ENCODE measurements at places on chromosomes 7 and 10.

DNA sequence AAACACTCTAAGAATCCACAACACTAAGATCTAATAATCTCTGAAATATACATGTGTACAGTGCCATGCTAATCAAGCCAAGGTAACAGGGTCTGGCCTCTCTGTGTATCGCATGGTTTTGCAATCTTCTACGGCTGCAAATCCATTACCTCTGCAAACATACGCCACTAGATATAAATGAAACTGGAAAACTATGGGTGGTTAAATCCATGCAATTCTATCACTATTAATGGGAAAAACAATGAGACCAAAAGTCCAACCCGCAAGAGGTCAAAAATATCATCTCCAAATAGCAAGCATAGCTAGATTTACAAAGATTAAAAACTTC, 23.0 kb downstream of the SGCE start:
- no peak for DNase-seq

DNA sequence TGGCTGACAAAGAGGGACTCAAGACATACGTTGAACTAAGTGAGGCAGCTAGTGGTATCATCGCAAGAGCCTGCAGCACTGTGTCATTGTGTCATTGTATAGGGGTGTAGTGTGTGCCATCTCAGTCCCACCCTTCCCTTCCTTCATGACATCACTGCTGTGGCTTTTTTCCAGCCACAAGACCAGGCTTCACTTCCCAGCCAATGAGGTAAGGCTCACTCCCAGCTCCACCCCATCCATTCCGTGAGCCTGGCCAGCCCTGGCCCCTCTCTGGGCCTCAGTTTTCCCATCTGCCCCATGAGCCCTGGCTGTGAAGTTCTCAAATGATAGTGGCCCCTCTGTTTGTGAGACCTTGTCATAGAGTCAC, 134.3 kb upstream of the ZMIZ1 start:
- DNase-seq, result no peak

DNA sequence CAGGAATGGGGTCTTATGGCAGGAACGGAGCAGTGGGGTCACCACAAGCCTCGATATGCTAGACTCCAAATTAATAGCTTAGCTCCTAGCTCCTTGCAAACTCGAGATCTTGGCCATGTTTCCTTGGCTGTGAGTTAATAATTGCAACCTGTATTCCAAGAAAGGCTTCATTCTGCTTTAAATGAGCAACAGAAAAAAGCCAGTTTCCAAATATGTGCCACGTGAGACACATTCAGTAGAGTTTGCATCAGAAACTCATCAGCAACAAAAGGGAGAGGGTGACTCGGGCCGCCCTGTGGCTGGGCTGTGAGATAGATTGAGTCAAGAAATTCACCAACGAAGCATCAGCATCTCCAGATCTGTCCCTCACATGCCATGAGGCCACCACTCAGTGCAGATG, 112.0 kb downstream of the NPTX2 start:
- DNase-seq, result no peak

GRCh38 chr7:81234896-81235295, 316.0 kb upstream of the SEMA3C start:
- no peak for DNase-seq

DNA sequence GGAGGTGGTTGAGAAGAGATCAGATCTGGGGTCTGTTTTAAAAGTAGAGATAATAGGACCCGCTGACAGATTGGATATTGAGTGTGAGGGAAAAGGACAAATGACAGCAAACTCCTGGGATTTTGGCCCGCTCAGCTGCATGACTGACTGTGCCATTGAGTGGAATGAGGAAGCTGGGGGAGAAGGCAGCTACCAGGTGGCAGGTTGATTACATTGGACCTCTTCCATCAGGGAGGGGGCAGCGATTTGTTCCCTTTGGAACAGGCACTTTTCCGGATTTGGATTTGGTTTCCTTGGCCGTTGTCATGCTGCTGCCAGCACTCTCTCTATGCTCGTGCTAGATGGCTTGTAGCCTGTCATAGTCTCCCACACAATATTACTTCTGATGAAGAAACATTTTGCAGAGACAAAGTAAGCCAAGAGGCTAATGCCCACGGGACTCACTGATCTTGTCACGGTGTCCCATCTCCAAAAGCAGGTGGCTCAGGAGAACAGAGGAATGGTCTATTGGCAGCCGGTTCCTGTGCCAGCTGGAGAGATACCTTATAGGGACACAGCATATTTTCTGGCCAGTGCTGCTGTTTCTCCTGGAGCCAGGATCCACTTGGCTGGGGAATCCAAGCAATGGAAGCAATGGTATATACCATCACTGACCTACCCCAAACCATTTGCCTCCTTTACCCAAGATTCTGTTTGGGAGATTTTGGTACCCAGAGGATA, 69.1 kb upstream of the WAC start:
- DNase-seq, result no peak

DNA sequence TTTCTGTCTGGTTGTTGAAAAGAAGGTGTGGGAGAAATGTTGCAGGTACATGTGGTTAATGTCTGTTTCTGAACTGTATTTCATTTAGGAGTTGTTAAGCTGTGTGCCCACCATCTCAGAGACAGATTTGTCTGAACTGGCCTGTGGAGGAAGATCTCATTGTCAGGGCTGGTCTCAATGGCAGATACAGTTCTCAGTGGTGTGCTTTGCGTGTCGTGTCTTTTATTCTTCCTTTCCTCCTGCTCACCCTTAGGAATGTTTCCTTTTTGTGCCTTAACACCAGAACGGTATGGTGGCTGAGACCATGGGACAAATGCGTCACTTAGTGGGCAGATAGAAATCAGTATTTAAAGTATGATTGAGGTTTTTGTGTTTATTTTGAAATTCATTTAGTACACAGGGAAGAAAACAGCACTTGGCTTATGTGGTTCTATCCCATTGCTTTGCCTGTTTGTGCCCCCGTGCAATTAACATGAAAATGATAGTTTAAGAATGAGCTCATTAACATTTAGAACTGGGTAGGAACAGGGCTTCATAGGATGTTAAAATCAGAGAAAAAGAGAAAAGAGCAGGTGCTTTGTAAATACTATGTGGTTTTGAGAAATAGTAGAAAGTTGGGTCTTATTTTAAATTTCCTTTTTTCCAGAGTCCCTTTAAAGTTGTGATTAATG, 112.6 kb downstream of the AUTS2 start:
- DNase-seq, result no peak

GRCh38 chr10:67802767-67803538, 35.0 kb downstream of the DNAJC12 start:
- DNase-seq, result no peak

GRCh38 chr10:129755158-129755591, 208.9 kb downstream of the EBF3 start:
- DNase-seq, result no peak

- no peak for DNase-seq
Measured at GRCh38 chr7:98056580-98056979, 50.1 kb upstream of the LMTK2 start.

GRCh38 chr10:78258323-78259030, 224.8 kb downstream of the RPS24 start:
- DNase-seq, result no peak

GRCh38 chr7:16660702-16661464, 14.9 kb downstream of the BZW2 start:
- no peak for DNase-seq

DNA sequence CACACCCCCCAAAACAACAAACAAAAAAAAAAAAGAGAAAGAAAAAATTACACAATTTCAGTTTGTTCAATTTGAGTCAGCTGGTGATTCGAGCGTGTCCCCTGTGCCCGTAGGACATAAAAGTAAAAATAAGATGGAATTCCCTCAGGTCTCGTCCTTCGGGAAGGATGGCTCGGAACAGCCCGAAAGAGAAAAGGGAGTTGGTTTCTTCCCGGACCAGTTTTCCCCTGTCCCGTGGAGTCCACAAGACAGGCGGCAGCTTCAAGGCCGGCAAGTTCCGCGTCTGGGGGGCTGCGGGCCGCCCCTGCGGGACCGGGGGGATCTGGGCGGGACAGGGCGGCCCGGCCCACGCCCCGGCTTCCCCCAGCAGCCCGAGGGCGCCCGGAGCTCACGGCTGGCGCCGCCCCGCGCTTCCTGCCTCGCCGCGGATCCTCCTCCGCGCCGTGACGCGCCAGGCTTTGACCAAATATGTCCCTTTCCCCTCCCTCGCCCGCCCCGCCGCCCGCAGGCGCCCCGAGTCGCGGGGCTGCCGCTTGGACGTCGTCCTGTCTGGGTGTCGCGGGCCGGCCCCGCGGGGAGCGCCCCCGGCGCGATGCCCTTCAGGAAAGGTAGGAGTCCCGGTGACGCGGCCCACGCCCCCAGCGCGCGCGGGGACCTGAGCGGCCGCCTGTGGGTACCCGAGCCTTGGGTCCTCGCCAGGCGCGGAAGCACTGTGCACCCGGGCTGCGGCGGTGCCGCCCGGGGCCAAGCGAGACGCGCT, 55.8 kb downstream of the RBM17 start:
- DNase-seq, result peak; percentile 93

GRCh38 chr7:151770232-151770631, 106.7 kb downstream of the PRKAG2 start:
- DNase-seq, result no peak

GRCh38 chr10:131792011-131792651, 108.7 kb upstream of the PPP2R2D start:
- no peak for DNase-seq

- no peak for DNase-seq
Measured at GRCh38 chr7:157073335-157073734, 62.9 kb upstream of the MNX1 start.

DNA sequence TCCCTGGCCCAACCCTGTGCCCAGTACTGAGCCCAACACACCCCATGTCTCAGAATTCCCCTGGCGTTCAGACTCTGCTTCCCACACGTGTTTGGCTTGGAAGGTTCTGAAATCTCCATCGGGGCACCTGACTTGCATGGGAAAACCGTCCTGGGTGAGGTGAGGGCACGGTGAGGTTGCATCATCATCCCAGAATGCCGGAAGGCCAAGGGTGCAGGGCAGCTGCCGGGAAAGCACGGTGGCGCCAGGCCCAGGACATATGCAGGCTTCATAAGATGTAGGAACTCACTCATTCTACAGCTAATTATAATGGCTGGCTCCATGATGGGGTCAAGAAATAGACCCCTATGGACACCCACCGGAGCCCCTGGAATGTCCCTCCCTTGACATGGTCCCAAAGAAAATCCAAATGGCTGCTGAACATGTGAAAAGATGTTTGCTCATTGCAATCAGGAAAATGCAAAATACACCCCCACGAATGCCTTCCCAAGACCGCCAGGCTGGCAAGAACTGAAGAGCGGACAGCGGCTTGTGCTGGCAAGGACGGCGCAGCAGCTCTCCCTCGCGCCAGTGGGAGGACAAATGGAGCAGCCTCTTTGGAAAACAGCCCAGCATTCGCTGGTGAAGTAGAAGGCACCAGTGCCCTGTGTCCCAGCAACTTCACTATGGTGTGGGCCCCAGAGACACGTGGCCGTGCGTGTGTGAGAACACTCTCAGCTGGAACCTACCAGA, 2.3 kb downstream of the KNDC1 start:
- peak; percentile 83 for DNase-seq

DNA sequence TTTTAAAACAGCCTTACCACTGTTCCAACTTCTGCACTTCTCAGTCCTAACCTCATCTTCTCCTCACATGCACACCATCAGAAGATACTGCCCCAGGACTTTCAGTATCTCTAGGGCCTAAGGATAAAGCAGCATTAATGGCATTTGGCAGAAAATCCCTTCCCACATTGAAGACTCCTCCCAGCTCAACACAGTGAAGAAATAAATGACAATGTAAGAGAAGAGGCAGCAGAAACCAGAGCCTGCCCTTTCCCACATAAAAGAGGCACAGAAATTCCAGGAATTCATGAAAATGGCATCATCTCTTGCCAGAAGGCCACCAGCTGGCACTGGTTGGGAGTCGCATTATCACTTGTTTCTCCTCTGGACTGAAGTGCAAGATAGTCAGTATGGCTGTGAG, 3.7 kb downstream of the GCC1 start:
- no peak for DNase-seq

GRCh38 chr10:21527598-21528235, 2.2 kb upstream of the SKIDA1 start:
- DNase-seq, result no peak

DNA sequence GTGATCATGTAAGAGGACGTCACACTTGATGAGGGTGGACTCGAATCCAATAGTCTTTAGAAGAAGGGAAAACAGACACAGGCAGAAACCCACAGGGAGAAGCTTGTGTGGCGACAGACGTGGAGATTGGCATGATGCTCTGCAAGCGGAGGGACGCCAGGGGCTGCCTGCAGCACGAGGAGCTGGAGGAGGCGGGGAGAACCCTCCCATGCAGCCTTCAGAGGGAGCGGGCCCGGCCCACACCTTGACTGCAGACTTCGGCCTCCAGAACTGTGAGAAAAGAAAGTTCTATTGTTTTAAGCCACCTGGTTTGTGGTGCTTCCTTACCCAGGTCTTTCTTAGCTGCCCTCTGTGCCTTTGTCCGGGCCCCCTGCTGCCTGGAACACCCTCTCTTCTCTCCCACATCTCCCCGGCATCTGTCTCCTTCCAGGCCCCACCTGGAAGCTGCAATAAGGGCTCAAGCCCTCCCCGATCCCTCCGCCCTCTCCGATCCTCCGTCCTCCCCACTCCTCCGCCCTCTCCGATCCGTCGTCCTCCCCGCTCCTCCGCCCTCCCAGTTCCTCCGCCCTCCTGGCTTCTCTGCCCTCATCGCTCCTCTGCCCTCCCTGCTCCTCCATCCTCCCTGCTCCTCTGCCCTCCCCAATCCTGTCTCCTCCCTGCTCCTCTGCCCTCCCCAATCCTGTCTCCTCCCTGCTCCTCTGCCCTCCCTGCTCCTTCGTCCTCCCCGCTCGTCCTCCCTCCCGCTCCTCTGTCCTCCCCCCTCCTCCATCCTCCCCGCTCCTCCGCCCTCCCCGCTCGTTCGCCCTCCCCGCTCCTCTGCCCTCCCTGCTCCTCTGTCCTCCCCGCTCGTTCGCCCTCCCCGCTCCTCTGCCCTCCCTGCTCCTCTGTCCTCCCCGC, 17.4 kb upstream of the PRKAG2 start:
- peak; percentile 25 for DNase-seq

DNA sequence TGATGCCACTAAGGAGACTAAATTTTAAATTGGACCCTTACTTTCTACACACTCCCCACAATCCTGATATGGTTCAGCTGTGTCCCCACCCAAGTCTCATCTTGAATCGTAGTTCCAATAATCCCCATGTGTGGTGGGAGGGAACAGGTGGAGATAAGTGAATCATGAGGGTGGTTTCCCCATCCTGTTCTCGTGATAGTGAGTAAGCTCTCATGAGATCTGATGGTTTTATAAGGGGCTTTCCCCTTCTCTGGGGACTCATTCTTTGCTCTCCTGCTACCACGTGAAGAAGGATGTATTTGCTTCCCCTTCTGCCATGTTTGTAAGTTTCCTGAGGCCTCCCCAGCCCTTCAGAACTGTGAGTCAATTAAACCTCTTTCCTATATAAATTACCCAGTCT, 18.4 kb upstream of the BET1 start:
- no peak for DNase-seq

DNA sequence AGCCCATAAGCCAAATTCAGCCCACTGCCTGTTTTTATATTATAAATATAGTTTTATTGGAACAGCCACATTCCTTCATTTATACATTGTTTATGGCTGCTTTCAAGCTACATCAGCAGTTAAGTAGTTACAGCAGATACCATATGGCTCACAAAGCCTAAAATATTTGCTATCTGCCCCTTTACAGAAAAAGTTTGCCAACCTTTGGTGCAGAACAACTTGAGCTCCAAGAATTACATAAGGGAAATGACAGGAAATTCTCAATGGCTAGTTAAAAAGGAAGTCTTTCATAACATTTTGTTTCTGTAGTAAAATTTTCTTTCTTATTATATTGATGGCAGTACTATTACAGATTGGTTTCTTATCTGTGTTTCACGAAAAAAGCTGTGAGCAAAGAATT, 59.3 kb downstream of the COL28A1 start:
- no peak for DNase-seq

- no peak for DNase-seq
Measured at GRCh38 chr7:53541475-53541874, 506.0 kb downstream of the POM121L12 start.

- DNase-seq, result no peak
Measured at GRCh38 chr7:91247500-91247899, 16.7 kb upstream of the FZD1 start.

All from Ammon's horn (tissue), 1 donor.